ENCODE measurements at places on chromosomes 6 and 20.

- no peak for DNase-seq
These were observed 288.3 kb downstream of the NRN1 start for GRCh38 chr6:5718231-5718947.

GRCh38 chr6:43771210-43771857 is 1.3 kb downstream of the VEGFA start:
- DNase-seq, result no peak

GRCh38 chr6:87669051-87669450 is 33.0 kb downstream of the AKIRIN2 start:
- DNase-seq, result no peak

DNA sequence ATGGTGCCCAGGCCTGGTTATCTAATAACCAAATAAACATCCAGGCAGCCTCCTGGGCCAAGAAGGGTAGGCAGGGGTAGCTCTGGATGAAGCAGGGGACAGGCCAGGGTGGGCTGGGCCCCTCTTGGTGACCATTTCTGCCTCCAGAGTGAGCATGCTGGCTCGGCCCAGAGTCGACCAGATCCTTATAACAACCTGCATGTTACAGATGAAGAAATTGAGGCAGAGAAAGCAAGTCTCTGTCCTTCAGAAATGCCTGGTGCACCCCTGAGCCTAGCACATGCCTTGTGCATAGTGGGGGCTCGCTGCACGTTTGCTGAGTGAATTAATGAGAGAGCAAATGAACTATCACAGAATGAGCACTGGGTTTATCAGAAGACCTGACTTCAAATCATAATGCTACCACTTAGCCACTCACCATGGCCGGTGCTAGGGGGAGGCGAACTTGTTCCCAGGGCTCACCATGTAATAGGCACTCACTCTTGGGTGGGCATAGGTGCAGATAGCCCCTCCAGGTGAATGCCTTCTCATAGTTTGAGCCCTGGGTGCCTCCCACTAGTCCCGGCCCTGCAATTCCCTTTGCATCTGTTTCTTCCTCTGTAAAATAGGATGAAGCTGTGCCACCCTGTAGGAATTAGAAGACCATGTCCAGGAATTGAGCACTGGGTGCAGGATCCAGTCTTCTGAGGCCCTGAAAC is 3.8 kb upstream of the APCDD1L start:
- DNase-seq, result no peak

DNA sequence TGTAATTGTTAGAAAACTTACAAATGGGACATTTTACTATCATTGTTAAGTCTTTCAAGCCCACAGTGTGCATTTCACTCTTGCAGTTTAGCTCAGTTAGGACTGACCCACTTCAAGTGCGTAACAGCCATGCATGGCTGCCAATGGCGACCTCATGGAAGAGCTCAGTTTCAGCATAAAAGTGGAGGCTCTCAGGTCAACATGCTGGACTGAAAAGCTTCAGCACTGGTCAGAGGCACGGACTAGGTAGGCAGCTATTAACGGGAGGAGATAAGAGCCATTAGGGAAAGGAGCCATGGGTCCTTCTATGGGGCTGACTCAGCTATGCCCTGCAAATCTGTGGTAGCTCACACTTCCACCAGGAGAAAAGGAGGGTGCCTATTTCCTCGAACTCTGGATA is 101.8 kb downstream of the TTLL2 start:
- no peak for DNase-seq

DNA sequence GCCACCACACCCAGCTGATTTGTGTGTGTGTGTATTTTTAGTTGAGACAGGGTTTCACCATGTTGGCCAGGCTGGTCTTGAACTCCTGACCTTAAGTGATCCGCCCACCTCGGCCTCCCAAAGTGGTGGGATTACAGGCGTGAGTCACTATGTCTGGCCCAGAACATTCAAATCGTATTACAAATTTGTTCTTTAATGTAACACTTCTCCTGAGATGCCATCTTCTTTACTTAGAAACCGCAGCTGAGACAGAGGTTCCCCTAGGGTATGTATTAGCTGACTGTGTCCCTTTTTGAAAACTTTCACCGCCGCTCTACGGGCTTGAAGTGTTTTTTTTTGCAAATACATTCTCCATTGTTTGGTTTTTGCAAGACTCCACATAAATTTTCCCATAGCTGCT is 62.6 kb downstream of the TOX2 start:
- DNase-seq, result no peak

GRCh38 chr6:102216232-102216631 is 822.7 kb downstream of the GRIK2 start:
- no peak for DNase-seq

GRCh38 chr6:75081921-75082320 is 123.9 kb downstream of the COL12A1 start:
- DNase-seq, result no peak

GRCh38 chr6:25927178-25927577 is 3.3 kb downstream of the SLC17A2 start:
- DNase-seq, result no peak

GRCh38 chr6:125829433-125829832 is 38.7 kb downstream of the NCOA7 start:
- DNase-seq, result no peak

DNA sequence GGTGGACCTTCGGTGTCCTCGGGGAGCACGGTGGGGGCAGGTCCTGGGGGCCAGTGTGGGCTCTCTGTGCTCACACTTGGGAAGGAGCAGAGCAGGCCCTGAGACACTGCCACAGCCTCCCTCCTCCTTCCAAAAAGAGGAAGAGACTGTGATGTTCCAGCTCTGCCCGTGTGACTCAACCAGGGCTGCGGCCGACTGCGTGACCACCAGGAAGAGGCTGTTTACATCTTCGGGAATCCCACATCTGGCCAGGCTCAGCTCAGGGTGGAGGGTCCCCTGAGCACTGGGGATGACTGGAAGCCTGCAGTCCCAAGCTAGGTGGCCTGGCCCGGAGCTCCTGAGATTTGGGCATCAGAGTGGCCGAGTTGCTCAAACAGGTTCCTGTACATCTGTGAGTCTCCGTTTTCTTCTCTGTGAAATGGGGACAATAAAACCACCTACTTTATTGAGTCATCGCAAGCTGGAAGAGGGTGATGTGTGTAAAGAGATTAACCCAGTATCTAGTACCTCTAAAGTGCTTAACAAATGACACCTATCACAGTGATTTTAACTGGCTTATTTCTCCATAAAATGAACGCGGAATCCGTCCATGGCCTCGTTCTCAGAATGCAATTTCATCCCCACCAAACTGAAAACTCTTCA is 242.1 kb downstream of the DLL1 start:
- DNase-seq, result no peak

GRCh38 chr6:21628160-21628559 is 34.6 kb downstream of the SOX4 start:
- DNase-seq, result no peak

- DNase-seq, result no peak
These were observed 37.7 kb downstream of the AK9 start for GRCh38 chr6:109653264-109653663.

GRCh38 chr6:80728830-80729229 is 622.4 kb downstream of the BCKDHB start:
- DNase-seq, result no peak

GRCh38 chr6:5644523-5645185 is 362.1 kb downstream of the NRN1 start:
- no peak for DNase-seq

- DNase-seq, result no peak
These were observed 58.2 kb upstream of the VGLL2 start for GRCh38 chr6:117206944-117207687.

DNA sequence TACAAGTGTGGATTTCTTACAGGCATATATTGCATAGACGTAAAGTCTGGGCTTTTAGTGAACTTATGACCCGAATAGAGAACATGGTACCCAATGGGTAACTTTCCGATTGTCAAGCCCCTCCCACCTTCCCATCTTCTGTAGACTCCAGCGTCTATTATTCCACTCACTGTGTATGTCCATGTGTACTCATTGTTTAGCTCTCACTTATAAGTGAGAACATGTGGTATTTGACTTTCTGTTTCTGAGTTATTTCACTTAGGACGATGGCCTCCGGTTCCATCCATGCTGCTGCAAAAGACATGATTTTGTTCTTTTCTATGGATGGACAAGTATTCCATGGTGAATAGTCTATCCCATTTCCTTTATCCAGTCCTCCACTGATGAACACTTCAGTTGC is 306.4 kb downstream of the CD83 start:
- no peak for DNase-seq

- DNase-seq, result peak; percentile 9
These were observed 33.7 kb downstream of the SLC9A8 start for GRCh38 chr20:49846206-49846807.

DNA sequence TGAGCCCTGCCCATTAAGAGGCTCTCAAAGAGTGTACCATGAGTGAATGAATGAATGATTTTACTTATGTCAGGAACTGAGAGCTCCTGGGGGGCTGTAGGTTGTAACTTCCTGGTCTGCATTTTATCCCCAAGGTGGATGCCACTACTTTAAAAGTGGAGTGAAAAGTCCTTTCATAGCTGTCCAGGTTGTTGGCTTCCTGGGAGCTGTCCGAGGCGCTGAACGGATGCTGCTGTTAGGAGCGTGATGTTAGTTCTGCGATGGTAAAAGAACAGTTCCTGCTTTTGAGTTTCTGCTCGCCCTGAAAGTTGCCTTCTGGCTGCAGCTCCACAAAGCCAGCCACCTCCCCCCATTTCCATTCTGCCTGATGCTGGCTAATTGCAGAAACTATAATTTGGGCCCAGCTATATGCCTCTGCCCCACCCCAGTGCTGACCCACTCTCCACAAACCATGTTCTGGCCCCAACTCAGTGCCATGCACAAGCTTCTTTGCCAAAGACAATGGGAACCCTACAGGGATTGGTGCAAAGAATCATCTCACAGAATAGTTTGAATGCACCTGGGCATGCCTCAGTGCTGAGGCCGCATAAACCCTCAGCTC is 330.9 kb upstream of the CDH4 start:
- DNase-seq, result no peak

DNA sequence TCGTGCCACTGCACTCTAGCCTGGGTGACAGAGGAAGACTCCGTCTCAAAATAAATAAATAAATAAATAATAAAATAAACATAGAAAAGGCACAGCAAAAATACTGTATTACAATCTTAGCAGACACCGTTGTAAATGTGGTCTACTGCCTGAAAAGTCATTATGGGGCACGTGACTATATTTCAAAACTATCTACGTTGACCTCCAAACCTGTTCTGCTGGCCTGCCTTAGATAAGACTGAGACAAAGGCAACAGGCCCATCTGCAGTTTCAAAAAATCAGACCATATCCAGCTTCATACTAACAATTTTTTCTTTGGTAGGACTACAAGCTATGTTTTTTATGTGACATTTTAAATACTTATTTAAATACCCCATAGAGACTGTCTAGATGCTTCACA is 59.1 kb downstream of the AGPAT4 start:
- no peak for DNase-seq

DNA sequence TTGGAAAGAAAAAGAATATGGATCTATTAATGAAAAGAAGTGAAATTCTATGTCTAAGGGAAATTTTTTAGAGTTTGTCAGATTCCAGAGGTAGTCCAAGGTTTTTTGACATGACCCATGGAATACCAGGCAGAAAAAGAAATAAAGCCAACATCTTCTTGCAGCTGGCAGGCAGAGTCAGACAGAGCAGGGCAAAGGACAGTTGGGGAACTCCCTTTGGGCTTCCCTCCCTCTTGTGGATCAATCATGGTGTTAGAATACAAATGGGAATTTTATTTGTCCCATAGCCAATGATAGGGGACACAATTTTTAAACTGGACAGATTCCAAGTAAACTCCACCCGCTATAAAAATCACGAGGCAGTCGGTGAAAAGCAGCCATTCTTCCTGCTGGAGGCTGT is 92.1 kb upstream of the TAB2 start:
- DNase-seq, result no peak

DNA sequence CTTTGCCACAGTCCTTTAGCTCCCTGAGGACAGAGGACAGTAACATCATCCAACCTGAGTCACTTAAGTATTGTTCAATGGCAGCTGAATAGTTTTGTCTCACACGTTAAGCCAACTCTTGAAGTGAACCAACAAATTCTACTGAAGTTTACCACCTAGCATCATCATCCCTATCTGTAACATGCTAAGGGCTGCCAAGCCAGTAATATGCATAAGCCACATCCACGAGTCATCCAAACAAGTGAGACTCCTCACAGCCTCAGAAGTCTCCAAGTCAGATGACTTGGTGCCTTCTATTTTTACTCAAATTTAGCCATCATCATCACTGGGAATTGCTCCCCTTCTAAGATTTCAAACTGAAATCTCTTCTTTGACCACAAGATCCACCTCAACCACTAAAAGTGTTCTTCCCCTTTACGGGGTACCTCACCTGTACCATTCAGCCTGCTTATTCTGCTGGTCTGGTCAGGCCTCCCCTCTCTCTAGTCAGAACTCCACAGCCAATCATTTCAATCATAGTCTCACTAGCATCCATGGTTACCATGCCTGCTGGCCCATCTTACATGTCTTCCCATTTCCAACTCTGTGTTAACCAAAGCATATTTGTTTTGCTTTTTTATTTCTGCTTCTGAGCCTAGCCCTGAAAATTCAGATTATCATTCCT is 73.7 kb downstream of the DTNBP1 start:
- DNase-seq, result no peak

DNA sequence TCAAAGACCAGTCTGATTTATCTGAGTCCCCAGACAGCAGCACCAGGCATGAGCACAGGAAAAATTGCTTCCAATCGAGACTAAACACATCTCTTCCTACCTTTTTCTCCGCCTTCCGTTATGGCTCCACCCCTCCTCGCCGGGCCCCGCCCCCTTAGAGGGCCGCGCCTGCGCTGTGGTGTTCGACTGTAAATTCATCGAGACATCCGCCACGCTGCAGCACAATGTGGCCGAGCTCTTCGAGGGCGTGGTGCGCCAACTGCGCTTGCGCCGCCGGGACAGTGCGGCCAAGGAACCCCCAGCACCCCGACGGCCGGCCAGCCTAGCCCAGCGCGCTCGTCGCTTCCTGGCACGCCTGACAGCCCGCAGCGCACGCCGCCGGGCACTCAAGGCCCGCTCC is 8.9 kb downstream of the REM1 start:
- no peak for DNase-seq

DNA sequence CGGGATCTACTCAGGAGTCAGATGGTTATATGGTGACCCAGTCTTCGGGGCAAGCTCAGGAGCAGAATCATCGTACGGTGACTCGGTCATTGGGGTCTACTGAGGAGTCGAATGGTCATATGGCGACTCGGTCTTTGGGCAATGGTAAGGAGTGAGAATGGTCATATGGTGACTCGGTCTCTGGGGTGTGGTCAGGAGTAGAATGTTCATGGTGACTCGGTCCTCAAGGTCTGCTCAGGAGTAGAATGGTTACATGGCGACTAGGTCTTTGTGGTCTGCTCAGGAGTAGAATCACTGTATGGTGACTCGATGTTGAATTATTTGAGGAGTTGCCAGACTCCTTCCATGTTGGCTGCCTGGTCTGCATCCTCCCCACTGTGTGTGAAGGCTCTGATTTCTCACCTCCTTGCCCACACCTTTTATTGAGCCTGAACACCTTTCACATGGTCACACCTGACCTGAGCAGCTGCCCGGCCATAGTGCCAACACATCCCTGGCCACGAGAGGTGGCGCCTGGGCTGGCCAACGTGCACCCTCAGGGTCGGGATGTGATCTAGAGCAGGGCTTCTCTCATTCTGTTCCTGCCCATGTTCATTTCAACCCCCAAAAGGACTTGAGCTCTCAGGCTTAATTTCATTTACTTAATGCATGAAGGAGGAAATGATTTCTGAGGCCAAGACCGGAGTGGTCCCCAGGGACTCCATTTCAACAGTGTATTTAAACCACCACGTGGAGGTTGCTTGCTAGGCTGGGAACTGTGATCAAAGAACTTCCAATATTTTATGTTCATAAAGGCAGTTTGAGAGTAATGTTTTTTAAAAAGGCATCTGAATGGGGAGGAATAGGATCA is 119.5 kb downstream of the PHACTR3 start:
- DNase-seq, result no peak

- DNase-seq, result no peak
These were observed 35.8 kb upstream of the ZNF217 start for GRCh38 chr20:53629436-53629835.

Data from stimulated activated CD4-positive, alpha-beta T cell treated with anti-CD3 and anti-CD28 coated beads, TNF-alpha, amount 100 ng/mL, for 1 hour (primary cell).